Astrocyte (in vitro differentiated cells and primary cell): ENCODE measurements at places on chromosomes 6 and 20. TPM values are rescaled to one million over a fixed set of nuclear protein-coding genes. Genes with fewer than 3 reads are reported as not detected.

The KHDRBS2 gene
- not detected in 2 replicates for total RNA-seq

The RIMS4 gene
- total RNA-seq: 0.48 and 0.53 TPM in 2 replicates

DNA sequence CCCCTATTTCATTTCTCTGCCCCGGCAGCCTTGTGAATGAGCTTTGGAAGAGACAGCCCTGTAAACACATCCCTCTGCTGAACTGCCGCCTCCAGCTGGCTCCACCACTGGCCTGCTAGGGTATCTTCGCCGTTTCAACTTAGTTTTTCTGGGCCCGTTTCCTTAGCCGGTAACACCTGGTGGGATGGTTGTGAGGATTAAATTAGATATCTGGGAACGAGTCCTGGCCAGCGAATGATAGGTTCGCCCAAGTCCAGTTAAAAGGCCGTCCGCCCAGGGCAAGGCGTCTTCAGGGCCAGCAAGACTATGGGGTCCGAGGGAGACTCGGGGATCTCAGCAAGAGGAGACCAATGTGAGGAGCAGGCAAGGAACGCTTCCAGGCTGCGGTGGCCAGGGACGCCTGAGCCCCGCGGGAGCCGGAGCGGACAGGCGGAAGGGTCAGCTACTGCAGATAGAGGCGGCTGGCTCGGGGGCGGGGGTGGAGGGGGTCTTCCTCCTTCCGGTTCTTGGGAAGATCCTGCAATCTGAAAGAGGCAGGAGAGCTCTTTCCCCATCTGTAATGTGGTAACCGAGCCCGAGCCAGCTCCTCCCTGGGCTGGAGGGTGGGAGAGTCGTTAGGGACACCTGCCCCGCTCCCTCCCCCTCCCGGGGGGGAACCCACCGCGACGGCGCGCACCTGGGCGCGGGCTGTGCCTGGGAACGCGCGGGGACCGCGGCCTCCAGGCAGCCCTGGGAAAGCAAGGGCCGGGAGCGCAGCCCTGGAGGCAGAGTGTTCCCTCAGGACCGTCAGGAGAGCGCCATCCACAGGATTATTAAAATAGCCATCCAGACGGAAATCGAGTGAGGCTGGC is 4.5 kb upstream of the PTCRA start:
- DNase-seq: no peak

DNA sequence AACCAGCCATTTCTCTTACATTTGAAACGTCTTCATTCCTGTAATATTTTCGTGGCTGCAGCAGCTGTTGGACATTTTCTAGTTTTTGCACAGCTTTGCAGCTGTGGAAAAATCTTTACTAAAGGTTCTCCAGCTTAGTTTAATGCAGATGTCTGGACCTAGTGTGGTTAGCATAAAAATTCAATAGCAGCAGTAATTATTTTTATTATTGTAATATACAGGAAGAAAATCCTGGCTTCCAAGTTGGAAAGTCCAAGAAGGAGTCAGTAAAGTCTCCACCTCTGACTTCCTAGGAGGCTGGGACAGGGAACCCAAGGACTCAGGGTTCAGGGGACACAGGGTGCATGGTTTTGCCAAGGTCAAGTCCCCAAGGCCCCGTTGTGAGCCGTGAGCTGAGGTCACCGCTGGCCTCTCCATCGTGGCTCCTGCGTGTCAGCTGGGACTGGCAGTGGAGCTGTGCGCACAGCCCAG is 230.6 kb downstream of the FNDC1 start:
- DNase-seq: no peak

The HUS1B gene
- 1.3 and 1.6 TPM in 2 replicates for total RNA-seq

The C20orf202 gene
- total RNA-seq: not detected in 2 replicates

GRCh38 chr6:186340-186965 is 105.8 kb upstream of the DUSP22 start:
- peak; percentile 13 for DNase-seq

DNA sequence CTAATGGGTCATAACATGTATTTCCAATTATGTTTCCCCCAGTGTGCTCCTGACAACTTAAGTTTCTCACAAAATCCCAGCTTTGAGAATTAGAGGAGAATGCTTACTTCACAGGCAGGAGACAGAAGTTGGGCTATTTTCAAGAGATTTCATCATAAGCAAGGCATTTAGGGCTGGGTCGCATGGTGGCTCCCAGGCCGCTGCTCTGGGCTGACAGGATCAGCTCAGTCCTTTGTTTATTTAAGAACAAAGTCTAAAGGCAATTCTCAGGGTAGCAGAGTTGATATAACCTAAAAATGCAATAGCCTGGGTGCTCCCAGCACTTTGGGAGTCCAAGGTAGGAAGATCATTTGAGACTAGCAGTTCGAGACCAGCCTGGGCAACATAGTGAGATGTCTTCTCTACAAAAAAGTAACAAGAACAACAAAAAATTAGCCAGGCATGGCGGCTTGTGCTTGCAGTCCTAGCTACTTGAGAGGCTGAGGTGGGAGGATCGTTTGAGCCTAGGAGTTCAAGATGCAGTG is 10.9 kb downstream of the FOXQ1 start:
- no peak for DNase-seq

The TPD52L1 gene
- 32.4 and 32.8 TPM in 2 replicates for total RNA-seq
